ENCODE measurements at places on chromosomes 13 and 19.

DNA sequence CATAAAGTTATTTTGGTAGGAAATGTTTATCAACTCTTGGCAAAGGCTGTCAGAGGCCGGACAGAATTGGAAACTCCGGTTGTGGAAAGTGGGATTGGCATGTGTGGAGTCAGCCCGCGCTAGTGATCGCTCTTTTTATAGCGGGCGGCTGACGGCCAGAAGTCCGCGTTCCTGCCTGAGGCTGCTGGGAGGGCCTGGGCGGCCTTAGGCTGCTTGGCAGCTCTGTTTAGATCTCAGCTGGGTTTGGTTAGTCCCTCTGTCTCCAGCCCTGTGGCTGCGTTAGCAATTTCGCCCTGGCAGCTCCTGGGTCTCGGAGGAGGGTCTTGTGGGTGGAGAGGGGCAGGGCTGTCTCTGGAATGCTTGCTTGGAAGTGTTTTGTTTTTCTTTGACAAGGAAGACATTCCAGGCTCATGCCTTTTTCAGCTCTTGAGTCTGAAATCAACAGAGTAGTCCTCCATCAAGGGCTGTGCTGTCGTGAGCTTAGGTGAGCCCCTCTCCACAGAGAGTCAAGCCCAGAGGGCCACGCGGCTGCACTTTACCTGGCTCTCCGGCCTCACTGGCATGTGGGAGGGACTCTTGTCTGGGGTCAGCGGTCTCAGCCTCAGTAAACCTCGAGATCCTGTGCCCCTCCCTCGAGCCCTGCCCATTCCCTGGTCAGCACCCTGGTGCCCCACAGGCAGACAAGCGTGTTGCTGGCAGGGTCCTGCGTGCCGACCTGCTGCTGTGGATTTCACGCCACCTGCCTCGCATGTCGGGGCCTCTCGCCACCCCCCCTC, 22.5 kb downstream of the DOT1L start:
- DNase-seq: no peak

DNA sequence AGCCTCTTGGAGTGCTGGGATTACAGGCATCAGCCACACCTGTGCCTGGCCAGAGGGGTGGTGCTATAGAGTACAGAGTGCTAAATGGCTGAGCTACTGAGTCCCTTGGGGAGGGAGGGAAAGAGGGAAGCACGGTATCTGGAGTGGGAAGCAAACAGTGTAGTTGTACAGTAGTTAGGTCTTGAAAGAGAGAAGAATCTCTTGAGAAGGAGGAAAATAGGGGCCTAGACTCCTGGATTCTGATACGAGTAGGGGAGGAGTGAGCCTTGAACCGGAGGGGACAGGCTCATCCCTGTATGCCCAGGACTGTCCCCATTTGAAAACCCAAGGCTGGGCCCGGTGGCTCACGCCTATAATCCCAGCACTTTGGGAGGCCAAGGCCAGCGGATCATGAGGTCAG, 5.1 kb downstream of the MYADM start:
- DNase-seq: no peak

GRCh38 chr13:33235078-33235477, 50.5 kb downstream of the STARD13 start:
- DNase-seq: no peak

- no peak for DNase-seq
Measured at GRCh38 chr13:38103851-38104250, 234.3 kb upstream of the TRPC4 start.

DNA sequence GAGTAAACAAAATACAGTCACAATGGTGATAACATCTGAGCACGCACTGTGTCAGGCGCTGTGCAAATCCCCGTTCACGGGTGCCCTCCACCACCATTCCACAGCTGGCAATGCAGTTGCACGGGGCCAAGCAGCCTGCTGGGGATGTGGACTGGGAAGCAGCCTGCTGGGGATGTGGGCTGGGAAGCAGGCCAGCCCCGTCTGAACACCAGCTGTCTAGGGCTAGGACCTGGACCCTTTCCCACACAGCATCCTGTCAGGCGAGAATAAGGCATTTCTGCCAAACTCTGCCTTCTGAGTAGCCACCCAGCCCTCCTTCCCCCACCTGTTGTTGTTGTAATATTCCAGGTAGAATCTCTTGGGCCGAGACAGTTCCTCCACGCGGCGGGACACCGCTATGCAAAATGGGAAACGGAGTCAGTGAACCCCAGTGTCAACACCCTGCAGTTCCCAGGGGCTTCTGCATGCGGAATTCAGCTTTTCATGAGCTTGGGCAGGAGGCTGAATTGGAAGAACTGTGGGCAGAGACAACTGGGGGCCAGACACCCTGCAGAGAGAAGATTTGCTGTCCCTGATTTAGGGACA, 27.8 kb upstream of the MIER2 start:
- DNase-seq: no peak

GRCh38 chr19:40716031-40716481, 630 bp downstream of the COQ8B start:
- peak; percentile 63 for DNase-seq

GRCh38 chr19:44757735-44758505, 9.4 kb downstream of the BCL3 start:
- no peak for DNase-seq

GRCh38 chr13:96741779-96742178, 252.5 kb downstream of the OXGR1 start:
- DNase-seq: no peak

GRCh38 chr13:33119022-33119781, 103.0 kb downstream of the KL start:
- DNase-seq: no peak

GRCh38 chr19:2547033-2547680, 71.2 kb downstream of the GADD45B start:
- DNase-seq: no peak

- no peak for DNase-seq
Measured at GRCh38 chr19:11018179-11018578, 57.3 kb downstream of the SMARCA4 start.

DNA sequence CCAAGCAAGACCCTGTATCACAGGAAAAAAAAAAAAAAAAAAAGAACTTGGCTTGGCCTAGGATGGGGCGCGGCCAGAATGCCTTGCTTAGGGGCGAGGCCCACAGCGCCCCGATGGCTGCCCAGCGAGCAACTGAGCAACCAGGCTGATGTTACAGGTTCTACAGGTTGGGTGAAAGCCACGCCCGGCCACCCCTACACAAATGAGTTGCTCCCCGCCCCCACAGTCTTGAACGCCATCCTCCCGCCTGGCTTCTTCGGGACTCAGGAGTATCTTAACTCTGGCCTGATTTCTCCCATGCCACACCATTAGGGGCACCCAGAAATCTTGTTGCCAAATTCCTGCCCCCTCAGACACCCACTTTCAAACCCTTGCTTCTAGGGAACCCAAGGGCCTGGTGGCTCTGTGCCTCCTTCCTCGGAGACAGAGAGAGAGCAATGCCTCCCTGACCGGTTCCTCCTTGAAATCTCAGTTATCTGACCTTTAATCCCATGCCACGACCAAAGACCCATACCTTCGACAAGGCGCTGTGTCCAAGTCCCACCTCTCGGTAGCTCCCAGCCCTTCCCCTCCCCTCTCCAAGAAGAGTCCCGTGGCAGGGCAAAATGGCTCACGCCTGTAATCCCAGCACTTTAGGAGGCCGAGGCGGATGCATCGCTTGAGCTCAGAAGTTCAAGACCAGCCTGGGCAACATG, 1.1 kb upstream of the CBLC start:
- no peak for DNase-seq

GRCh38 chr13:109180905-109181425, 551.6 kb downstream of the MYO16 start:
- no peak for DNase-seq
